ENCODE measurements at places on chromosomes 3 and 15. TPM values are rescaled to one million over a fixed set of nuclear protein-coding genes. Genes with fewer than 3 reads are reported as not detected.

Gene AGTR1
- 18.9 TPM for polyA plus RNA-seq

Gene CLDN18
- polyA plus RNA-seq, result 1.6 TPM

Gene MCTP2
- polyA plus RNA-seq, result 18.8 TPM

Gene ISG20
- polyA plus RNA-seq, result 0.57 TPM

Gene NR1I2
- 0.87 TPM for polyA plus RNA-seq

Gene KLF15
- 13.3 TPM for polyA plus RNA-seq

Gene STXBP5L
- polyA plus RNA-seq, result 0.21 TPM

Gene CCDC39
- 9.0 TPM for polyA plus RNA-seq

Gene DNAJA4
- polyA plus RNA-seq, result 21.2 TPM

Gene HRG
- polyA plus RNA-seq, result 1.6 TPM

Gene ANKUB1
- polyA plus RNA-seq, result not detected

Gene LAMB2
- 405 TPM for polyA plus RNA-seq

Gene LRRFIP2
- 36.6 TPM for polyA plus RNA-seq

Gene PDZRN3
- 51.6 TPM for polyA plus RNA-seq

Gene FBLN2
- 47.3 TPM for polyA plus RNA-seq

Gene GOLGA8G
- polyA plus RNA-seq, result 0.29 TPM

Gene SLC22A13
- polyA plus RNA-seq, result 4.1 TPM

Gene RASGRF1
- polyA plus RNA-seq, result 0.19 TPM

Gene SMAD3
- 47.5 TPM for polyA plus RNA-seq

Gene AMT
- 40.5 TPM for polyA plus RNA-seq

Gene ISL2
- polyA plus RNA-seq, result not detected

Gene EXD1
- not detected for polyA plus RNA-seq

Gene TRPM1
- 0.20 TPM for polyA plus RNA-seq

Gene ALG1L2
- polyA plus RNA-seq, result 1.6 TPM

Gene MYLK
- 129 TPM for polyA plus RNA-seq

Gene PLIN1
- 0.87 TPM for polyA plus RNA-seq

Gene WDR72
- 73.1 TPM for polyA plus RNA-seq

Gene HDC
- 0.36 TPM for polyA plus RNA-seq

Gene CPEB1
- polyA plus RNA-seq, result 2.4 TPM

Gene PSTPIP1
- 1.2 TPM for polyA plus RNA-seq

Gene CMTM8
- 12.7 TPM for polyA plus RNA-seq

Gene NEK10
- 1.9 TPM for polyA plus RNA-seq

Gene PIGZ
- 1.8 TPM for polyA plus RNA-seq

Gene SENP8
- polyA plus RNA-seq, result 8.7 TPM

Gene PLSCR2
- polyA plus RNA-seq, result 0.61 TPM

Gene CPNE9
- 0.08 TPM for polyA plus RNA-seq

Gene SAMD7
- not detected for polyA plus RNA-seq

Gene CALML4
- polyA plus RNA-seq, result 31.2 TPM

Gene ADPRH
- 6.6 TPM for polyA plus RNA-seq

Gene HYAL1
- 7.1 TPM for polyA plus RNA-seq

Gene ST3GAL6
- polyA plus RNA-seq, result 65.6 TPM

Gene ECE2
- polyA plus RNA-seq, result not detected

Gene KNG1
- polyA plus RNA-seq, result 146 TPM

Gene CHRM5
- 0.24 TPM for polyA plus RNA-seq

Gene POPDC2
- polyA plus RNA-seq, result 4.7 TPM

Gene TMEM45A
- polyA plus RNA-seq, result 27.0 TPM

Gene HYKK
- 7.7 TPM for polyA plus RNA-seq

Gene USP50
- 1.3 TPM for polyA plus RNA-seq
